ENCODE measurements at places on chromosomes 16 and 17.
A peak's percentile ranks its signal among the peaks of the same experiment; 100 is the strongest.

- DNase-seq, result no peak
Measured at GRCh38 chr17:67531291-67531690, 154.2 kb downstream of the PITPNC1 start.

GRCh38 chr17:63735691-63736090 lies 5.9 kb downstream of the STRADA start:
- DNase-seq, result no peak

DNA sequence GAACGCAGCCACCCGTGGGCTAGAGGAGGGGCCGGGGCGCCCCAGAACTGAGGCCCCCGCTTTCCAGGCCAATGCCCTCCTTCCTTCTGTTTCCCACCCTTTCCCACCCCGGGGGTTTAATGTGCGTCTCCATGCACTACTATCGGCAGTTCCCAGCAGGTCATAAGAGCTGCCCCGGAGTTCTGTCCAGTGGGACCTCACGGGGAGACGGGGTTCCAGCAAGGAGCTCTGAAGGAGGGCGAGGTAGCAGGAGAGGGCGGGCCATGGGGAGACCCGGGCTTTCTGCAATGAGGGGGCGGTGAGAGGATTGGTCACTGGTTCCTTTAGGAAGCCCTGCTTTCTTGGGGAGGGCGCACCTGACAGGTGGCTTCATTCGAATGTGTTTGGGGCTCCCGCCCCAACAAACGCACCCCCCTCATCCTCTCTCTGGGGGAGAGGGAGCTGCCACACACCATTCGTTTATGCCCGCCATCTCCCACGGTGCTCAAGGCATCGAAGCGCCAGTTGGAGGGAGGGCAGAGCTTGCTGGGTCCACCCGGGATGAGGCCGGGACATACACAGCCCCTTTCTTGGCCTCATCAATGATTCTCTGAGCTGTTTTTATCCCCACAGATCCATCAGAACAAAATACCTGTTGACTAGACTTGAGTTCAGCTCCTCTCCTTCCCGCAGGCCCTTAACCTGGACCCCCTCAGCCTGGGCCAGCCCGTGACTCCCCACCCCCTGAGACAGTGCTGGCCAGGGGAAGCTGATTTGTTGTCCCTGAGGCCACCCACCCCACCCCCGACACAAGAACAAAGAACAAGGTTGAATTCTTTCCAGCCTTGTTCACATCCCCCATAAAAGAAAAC lies 44.1 kb downstream of the SLC7A5 start:
- no peak for DNase-seq

GRCh38 chr16:83738923-83739503 lies 68.8 kb upstream of the HSBP1 start:
- no peak for DNase-seq

DNA sequence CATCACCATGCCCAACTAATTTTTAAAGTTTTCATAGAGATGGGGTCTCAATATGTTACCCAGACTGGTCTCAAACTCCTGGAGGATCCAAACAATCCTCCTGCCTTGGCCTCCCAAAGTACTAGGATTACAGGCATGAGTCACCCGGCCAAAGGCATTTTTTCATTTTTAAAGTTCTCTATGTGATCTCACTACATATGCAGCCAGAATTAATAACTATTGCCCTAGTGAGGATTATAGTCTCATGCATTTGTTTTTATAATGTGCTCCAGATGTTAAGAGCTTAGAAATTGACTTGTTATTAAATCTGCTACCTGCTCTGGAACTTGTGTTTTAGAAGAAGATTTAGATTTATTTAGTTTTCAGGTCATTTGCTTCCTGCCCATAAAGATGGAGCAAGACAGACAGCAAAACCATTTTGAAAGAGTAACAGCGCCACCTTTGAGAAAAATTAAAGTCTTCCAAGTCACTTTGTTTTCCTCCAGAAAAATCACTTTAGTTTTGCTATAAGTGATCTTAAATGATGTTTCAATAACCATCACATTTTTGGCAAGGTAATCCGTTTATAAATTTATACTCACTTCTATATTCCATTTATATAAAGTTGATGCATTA lies 79.5 kb downstream of the CA4 start:
- no peak for DNase-seq

DNA sequence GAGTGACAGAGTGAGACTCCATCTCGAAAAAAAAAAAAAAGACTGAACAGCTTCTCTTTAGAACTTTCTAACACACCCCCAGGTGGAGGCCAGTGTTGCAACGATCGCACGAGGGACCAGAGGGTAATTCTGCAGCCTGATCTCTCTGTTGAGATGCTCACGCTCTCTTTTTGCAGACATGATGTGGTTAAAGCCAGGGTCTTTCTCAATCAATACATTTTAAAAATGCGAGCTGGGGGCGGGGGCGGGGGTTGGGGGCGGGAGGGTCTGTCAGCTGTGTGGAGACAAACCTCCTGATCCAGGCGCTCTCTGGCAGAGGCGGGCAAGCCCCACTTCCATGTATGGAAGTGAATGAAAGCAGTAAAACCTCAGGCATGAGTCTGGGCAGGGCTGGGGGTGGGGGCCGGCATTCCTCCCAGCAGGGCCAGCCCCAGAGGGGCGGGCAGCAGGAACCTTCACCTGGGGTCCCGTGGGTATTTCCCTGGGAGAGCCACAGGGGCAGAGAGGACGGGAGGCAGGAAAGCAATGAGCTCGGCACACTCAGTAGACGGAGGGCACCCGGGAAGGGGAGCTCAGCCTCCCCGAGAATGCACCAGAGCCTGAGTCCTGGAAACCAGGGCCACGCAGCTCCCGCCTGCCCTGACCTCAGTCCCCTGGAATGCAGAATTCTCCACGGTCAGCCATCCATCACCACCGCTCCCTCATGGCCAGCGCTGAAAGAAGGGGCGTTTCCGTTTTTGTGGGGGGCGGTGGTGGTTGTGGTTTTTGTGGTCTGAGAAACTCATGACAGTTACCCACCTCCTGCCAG lies 28.0 kb downstream of the NXN start:
- peak; percentile 18 for DNase-seq

- no peak for DNase-seq
Measured at GRCh38 chr17:7058831-7059447, 15.0 kb upstream of the SLC16A11 start.

- no peak for DNase-seq
Measured at GRCh38 chr16:9082422-9082821, 9.0 kb upstream of the HAPSTR1 start.

DNA sequence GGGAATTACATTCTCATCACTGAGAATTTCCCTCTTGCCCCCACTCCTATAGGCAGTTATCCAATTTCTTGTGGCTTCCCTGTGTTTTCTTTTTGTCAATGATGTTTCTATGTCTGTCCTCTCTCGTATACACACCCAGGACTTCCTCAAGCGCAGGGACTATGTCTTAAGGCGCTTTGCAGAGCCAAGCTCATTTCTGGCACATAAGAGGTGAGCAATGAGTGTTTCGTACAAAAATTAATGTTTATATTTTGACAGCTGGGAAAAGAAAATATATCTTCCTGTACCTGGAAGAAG lies 947 bp downstream of the DDX42 start:
- no peak for DNase-seq

GRCh38 chr16:56984639-56985038 lies 4.7 kb upstream of the NLRC5 start:
- DNase-seq, result no peak

GRCh38 chr17:70769956-70770355 lies 600.6 kb downstream of the KCNJ2 start:
- no peak for DNase-seq

DNA sequence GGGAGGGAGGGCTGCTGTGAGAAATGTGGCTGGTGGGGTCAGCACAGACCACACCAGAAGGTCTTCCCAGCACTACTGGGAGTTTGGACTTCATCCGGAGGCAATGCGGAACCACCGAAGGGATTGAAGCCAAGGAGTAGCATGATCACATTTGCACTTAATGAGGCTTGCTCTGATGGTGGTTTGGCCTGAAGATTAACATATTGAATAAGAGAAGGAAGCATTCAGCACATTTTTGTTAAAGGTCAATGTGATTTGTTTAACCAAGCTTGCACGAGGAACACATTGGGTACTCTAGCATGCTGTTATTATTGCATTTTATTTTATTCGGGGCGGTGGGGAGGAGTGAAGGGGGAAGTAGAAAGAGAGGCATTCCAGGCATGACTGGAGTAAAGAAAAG lies 378.6 kb downstream of the UTP18 start:
- no peak for DNase-seq

- no peak for DNase-seq
Measured at GRCh38 chr17:38911081-38911730, 14.2 kb upstream of the LASP1NB start.

DNA sequence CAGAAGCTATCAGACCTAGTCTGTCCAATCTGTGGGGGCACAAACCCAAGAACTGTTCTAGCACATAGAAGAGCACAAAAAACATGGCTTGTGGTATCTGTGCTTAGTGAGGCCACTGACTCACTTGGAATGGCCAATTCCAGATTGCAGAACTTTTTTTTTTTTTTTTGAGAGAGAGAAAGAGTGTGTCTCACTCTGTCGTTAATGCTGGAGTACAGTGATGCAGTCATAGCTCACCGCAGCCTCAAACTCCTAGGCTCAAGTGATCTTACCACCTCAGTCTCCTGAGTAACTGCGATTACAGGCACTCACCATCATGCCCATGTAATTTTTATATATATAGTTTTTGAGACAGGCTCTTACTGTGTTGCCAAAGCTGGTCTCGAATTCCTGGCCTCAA lies 77.2 kb upstream of the CLEC3A start:
- DNase-seq, result no peak

DNA sequence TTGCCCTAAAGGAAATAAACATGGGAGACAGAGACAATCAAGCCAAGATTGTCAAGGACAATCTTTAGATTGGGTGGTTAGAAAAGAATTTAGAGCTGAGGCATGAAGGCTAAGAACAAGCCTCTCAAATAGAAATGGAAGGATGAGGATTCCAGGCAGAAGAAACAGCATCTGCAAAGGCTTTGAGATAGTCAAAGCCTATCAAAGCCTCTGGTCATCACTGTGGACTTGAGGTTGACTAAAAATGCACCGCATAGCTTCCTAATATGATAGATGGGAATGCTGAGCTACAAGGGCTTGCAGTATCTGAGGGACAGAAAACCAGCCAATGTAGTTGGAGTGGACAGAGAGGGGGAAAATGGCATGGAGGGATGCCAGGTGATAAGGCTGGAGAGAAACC lies 109.8 kb upstream of the FAM20A start:
- DNase-seq, result no peak

- DNase-seq, result no peak
Measured at GRCh38 chr16:89842471-89843408, 14.5 kb downstream of the SPIRE2 start.

- DNase-seq, result no peak
Measured at GRCh38 chr16:2428051-2428783, 1.0 kb upstream of the CCNF start.

DNA sequence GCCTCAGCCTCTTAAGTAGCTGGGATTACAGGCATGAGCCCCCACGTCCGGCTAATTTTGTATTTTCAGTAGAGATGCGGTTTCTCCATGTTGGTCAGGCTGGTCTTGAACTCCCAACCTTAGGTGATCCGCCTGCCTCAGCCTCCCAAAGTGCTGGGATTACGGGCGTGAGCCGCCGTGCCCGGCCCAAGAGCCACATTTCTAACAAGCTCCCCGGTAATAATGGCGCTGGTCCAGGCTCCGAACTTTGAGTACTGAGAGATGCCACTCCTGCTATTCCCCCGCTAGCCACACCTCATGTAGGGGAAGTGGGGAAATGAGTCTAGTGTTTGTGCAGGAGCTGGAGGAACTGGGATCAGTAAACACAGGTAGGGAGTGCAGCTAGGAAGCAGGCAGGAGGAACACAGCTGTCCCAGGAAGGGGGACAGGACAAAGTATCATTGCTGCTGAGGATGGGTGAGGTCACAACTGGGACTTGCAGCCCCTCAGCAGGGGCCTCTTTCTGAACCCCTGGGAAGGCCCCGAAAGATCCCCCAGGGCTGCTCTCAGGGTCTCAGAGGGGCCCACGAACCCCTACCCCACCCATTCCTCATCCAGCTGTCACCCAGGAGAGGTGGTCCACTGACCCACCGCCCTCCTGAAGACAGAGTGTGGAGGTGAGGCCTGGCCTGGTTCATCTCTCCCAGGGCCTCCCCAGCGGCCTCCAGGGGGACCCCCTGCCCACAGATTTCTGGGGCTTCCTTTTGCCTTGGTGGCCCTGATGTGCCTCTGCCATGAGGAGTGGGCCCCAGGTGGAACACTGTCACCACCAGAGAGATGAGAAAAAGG lies 3.7 kb upstream of the KREMEN2 start:
- DNase-seq, result no peak

- no peak for DNase-seq
Measured at GRCh38 chr16:82241469-82242052, 71.5 kb upstream of the MPHOSPH6 start.

GRCh38 chr16:2009164-2009711 lies 383 bp downstream of the ZNF598 start:
- DNase-seq, result no peak

- no peak for DNase-seq
Measured at GRCh38 chr17:40556198-40556661, 9.0 kb downstream of the CCR7 start.

GRCh38 chr17:57665696-57666095 lies 79.4 kb downstream of the CCDC182 start:
- no peak for DNase-seq

DNA sequence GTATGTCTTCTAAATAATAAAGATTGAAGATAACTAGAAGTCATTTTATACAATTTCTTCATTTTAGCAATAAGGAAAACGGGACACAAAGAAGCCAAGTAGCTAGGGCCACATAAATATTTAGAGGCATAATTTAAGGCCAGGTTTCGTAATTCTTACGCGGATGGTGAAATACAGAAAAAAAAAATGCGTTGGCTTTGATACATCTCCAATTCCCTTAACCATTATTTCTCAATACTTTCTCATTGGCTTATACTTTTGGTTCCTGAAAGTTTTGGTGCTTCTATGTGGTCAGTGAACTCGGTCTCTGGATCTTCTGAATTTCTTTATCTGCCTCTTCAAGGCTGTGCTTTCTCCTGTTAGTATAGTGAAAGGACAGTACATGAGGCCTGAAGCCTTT lies 888.1 kb downstream of the KCNJ2 start:
- DNase-seq, result no peak

DNA sequence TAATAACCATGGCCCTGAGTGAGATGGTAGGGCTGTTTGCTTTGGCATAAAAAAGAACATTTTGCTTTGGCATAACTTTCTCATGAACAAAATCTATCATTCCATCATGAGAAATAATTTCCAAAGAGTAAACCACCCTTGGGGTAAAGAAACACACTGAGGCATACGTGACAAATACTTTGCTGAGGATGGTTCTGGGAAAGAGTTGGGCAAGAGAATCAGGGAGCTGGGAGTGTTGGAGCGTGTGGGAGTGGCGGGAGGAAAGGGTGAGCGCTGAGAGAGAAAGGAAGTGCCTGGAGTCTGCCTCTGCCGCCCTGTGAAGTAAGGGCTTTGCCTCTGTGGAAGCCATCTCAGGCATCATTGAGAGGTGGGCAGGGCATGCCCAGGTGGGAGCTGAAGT lies 60.2 kb upstream of the ARHGAP44 start:
- DNase-seq, result no peak

GRCh38 chr17:49525831-49526741 lies 31.0 kb downstream of the NGFR start:
- no peak for DNase-seq

- DNase-seq, result no peak
Measured at GRCh38 chr16:50944436-50944835, 202.6 kb downstream of the CYLD start.
